ENCODE measurements at places on chromosomes 6 and 20.

DNA sequence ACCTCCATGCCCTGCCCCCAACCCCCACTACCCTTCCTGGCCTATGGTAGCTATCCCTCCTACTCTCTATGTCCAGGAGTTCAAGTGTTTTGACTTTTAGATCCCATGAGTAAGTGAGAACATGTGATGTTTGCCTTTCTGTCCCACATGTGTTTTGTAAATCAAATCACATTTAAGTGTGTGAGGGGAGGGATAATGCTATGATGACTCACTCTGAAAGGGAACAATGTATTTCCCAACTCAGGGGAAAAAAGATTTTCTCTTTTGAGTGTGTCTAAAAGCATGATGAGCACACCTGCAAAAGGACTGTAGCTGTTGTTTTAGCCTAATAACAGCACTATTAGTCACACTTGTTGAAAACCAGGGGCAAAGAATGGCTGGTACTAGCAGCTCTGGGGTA, 193.7 kb downstream of the GJA10 start:
- DNase-seq = no peak

GRCh38 chr6:169070506-169071176, 183.0 kb downstream of the THBS2 start:
- peak; percentile 98 for DNase-seq

DNA sequence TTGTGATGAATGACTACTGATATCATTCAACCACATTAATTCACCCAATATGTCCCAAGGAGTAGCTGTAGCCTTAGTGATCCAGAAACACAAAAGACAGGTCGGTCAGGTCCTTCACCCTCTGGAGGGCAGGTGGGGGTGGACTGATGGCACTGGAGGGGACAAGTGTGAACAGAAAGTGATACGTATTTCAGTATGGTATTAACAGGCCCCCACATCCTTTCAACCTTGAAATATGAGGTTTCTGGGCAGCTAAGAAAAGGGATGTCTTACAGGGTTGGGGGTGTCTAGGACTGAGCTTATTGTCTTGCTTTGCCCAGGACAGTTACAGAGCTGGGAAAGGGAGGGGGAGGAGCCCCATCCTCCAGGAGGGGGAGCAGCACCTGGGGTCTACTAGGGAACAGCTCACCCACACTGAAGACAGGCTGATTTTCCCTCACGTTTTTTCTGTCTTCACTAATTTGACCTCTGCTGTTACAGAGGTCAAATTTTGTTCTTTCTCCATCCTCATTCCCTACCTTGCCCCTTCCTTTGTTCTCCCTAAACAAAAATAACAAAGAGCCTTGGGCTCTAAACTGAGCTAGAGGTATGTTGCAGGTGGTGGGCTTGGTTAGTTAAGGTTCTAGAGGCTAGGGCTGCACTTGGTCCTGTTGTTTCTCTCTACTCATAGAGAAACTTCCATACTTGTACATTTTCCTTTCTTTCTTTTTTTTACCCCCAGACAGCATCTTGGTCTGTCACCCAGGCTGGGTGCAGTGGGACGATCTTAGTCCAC, 38.0 kb upstream of the EEF1A1 start:
- DNase-seq = no peak

DNA sequence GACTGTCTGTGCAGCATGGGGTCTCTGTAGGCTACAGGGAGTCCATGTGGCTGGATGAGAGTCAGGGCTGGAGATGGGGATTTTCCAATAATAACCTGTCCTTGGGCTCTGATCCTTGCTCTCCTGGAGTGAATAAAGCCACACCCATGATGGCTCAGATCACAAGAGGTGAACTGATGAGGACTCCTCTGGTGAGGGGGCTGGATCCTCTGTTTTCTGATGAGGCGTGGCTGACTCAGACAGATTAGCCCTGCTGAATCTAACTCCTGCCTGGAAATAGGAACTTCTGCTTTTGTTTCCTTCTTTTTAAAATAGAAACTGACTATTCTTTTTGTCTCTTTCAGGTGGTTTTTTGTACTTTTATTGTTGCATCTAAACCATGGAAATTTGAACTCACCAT, 27.0 kb downstream of the CST9L start:
- DNase-seq = no peak

DNA sequence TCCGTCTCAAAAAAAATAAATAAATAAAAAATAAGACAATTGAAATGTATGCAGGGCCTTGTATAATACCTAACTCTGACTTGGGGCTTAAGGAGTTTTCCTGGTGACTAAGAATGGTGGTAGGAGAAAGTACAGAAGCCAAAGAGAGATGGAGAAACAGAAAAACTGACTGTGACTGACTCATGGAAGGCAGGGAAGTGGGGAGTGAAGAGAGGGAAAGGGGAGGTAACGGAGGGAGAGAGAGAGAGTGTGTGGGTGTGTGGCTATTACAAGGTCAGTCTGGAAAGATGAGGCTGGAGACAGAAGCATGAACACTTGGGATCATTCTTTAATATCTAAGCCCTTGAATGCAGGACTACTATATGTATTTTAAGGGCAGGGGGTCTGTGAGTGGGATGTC, 38.5 kb downstream of the SNRNP48 start:
- no peak for DNase-seq

DNA sequence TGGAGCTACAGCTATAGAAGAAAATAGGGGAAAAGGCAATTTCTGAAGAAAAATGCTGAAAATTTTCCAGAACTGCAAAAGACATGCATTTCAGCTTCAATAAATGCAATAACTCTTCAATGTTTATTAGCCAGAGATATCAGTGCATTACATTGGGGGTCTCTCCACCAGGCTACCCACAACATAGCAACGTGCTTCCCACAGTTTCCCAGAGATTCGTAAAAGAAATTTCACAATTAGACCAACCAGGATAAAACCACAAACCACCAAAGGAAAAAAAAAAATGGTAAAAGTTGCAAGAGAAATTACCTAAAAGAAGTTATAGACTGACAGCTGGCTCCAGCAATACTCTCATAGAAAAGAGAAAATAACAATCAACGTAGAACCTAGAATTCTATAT, 16.0 kb downstream of the LY86 start:
- no peak for DNase-seq

GRCh38 chr6:56806368-56806767, 148.5 kb upstream of the BEND6 start:
- DNase-seq = no peak

DNA sequence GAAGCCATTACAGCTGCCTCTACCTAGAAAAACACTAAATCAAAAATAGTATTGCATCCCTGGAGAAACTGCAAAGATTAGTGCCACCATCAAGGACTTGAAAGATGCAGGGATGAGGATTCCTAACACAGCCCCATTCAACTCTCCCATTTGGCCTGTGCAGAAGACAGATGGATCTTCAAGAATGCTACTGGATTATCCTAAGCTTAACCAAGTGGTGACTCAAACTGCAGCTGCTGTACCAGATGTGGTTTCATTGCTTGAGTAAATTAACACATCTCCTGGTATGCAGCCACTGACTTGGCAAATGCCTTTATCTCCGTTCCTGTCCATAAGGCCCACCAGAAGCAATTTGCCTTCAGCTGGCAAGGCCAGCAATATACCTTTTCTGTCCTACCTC, 117.4 kb downstream of the TBC1D32 start:
- no peak for DNase-seq

- no peak for DNase-seq
Measured at GRCh38 chr20:63777614-63778013, 38.0 kb downstream of the SLC2A4RG start.

DNA sequence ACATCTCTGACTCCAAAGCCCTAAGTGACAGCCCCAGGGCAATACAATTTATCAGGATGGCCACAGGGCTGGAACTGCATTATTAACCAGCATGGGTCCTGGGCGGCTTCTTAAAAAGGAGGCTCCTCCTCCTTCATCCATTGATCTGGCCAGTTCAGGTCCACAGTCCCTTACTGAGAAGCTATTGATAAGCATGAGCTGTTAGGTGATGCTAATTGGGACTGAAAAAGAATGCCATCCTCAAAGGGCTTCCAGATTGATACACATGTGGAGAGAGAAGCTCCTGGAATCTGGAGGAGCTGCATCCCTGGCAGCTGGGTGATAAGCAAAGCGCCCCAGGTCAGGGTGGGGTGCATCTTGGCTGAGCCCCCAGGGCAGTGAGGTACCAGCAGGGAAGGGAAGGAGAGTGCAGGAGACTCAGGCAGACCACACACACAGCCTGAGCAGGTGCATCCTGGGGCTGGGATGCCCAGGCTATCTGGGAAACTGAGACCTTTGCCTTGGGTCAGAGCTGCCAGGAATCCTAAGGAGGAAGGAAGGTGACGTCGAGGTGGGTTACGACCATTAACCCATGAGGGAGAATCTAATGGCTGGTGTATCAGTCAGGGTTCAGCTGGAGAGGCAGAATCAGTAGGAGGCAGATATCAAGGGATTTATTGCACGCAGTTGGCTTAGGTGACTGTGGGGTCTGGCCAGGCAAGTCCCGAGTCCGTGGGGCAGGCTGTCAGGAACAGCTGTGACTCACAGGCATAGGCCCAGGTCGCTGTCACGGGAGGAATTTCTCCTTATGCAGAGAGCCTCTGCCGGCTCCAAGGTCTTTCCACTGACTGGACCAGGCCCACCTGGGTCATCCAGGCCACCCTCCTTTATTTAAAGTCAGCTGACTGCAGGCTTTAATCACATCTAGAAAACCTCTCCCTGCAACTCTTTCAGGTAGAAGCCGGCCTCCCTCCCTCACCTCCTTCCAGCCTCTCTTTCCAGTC, 261.2 kb downstream of the BMP7 start:
- no peak for DNase-seq

DNA sequence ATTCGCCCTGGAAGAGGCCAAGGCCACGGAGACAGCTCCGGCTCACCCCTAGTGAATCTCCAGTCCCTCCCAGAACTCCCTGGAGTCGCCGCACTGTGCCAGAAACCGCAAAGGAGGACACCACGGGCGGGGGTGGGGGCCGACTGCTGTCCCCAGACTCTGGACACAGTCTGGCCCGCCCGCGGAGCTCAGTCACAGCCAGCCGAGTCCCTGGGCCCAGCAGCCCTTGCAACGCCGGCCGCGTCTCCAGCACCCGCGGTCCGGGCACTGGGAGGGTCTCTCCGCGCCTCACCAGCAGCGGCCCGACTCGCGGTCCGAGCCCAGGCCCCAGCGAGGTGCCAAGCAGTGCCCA, 518 bp downstream of the PEX6 start:
- no peak for DNase-seq

DNA sequence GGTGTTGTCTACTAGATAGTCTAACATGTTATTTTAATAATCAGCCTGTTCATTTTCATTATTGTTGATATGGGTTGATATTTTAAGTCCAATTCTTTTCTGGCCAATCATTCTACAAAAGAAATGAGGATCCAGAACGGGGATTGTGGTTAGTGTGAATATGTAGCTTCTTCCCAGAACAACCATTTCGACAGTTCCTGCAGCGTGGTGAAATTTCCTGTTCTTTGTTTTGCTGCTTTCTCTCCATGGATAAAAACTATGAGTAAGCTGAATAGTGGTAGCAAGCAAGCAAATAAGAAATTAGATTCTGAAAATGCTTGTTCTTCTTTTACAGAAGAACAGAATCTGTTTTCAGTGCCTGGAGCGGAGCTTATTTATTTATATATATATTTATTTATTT, 65.5 kb upstream of the F13A1 start:
- peak; percentile 46 for DNase-seq

DNA sequence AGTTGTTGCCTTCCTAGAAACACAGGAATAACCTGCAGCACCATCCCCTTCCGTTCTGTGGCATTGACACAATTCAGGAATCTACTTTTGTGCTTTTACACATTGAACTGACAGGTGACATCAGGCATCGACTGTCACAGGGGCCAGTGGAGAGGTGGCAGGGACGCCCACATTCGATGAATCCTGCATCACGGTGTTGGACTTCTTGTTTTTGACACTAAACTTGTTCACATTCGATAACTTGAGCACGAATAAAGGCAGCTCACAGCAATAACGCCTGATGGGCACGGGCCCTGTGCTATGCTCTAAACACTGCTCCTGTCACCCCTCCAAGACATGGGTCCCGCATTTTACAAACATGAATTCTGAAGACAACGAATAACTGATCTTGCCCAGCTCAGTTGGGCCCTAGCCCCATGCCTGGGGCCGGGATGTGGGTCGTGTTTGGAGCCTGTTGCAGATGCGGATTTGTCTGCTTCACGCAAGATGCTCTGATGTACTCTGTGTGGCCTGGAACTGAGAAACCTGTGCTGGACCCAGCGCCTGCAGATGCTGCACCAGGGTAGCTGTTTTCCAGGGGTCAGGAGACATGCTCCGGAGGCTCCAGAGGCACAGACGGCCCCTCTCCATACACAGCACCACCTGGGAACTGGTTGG, 75.7 kb downstream of the TTLL2 start:
- no peak for DNase-seq

DNA sequence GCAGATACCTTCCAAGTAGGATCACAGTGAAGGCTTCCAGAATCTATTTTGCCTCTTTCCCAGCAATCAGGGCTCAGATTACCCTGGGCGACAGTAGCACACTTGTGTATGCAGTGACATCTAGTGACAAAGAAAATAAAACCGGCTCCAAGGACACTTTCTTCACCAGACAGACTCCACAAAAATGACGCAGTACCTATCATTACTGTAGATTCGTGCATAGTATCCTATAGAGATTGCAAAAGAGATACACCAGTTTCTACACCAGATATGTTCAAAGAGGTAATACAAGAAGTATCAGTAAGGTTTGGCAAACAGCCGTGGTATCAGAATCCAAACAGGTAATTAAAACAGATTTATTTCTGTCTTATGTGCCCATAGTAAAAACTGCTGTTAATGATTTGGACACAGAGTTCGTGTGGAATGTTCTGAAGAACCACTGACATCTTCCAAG, 600.4 kb upstream of the JAG1 start:
- DNase-seq = no peak

DNA sequence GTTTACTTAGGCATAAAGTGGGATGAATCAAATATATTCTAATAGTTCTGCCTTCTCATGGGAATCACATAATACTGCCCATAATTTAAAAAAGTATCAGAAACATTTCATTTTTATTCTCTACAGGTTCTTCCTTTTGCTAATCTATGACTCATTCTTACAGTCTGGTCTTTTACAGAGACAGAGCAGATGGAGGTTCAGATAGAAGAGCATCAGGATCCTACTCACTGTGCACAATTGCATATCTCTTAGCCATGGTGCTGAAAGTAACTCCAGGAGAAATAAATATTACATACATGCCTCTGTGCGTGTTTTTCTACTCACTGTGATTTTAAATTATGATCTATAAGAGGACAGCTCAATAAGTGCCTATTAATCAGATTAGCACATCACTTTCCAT, 16.3 kb upstream of the OR2B6 start:
- no peak for DNase-seq

DNA sequence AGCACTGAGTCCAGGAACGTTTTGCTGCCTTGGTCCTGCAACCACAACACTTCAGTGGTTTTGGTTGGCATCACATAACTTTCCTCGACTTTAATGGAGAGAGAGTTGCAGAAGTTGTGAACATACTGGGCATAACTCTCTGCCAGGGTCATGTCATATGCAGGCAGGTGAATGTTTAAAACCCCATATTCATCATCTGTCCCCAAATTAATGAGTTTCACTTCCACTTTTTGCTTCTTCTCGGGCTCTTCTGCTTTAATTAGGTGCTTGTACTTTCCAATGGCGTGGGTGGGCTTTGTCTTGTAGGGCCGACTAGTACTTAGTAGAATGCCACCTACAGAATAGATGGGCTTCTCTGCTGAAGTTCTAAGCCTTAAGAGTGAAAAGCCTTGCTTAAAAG, 45.2 kb upstream of the TFAP2A start:
- DNase-seq = no peak

- DNase-seq = peak; percentile 95
Measured at GRCh38 chr20:36543184-36544133, 2.1 kb downstream of the MYL9 start.

GRCh38 chr6:101257163-101257562, 136.3 kb upstream of the GRIK2 start:
- DNase-seq = no peak

- no peak for DNase-seq
Measured at GRCh38 chr6:73657201-73657600, 3.4 kb upstream of the SLC17A5 start.

Measured in tibial artery (tissue), 4 donors.